Esophagus muscularis mucosa (tissue), 4 donors: ENCODE measurements at places on chromosomes 1 and 21. TPM values are rescaled to one million over a fixed set of nuclear protein-coding genes. Genes with fewer than 3 reads are reported as not detected.

- DNase-seq: no peak
- no peak overlapping the region for H3K27ac ChIP-seq
- no peaks in the 10 kb centered on the region for H3K36me3 ChIP-seq
- H3K27me3 ChIP-seq: no peaks in the 10 kb centered on the region
Observed at GRCh38 chr21:34369741-34370140, 5.6 kb upstream of the SMIM11 start.

DNA sequence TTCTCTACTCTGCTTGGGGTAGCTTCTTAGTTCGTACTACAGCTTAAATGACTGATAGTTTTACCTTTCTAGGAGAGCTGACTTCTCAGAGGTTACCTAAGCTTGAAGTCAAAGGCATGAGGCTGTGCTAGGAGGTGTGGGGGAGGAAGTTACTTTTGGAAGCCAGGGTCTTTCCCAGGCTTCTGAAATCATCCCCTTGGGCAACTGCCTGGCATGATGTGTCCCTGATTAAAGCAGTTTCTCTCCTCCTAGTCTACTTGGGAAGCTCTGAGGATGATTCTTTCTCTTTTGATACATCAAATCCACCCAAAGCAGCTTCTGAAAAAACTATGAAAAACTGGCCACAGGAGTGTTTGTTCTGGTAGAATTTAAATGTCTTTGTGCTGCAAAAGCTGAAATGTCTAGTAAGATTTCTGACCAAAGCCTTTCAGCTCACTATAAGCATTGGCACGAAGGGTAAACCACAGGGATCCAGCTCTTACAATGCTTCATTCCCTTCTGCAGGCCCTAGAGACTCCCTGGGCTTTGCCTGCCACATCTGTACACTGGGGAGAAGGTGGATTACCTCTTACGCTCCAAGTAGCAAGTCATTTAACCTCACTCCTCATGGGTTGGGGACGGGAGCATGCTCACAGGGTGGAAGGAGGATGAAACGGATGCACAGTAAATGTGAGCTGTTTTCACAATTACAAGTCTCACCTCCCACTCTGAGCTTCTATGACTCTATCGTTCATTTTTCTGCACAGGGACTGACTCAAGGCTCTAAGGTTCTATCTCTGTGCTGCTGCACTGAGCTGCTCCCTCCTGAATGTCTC is 59.6 kb downstream of the RUNX1 start:
- no peak overlapping the region for H3K27ac ChIP-seq
- no peaks in the 10 kb centered on the region for H3K36me3 ChIP-seq
- H3K4me1 ChIP-seq: no peaks in the 10 kb centered on the region
- H3K4me3 ChIP-seq: no peak overlapping the region
- DNase-seq: no peak

DNA sequence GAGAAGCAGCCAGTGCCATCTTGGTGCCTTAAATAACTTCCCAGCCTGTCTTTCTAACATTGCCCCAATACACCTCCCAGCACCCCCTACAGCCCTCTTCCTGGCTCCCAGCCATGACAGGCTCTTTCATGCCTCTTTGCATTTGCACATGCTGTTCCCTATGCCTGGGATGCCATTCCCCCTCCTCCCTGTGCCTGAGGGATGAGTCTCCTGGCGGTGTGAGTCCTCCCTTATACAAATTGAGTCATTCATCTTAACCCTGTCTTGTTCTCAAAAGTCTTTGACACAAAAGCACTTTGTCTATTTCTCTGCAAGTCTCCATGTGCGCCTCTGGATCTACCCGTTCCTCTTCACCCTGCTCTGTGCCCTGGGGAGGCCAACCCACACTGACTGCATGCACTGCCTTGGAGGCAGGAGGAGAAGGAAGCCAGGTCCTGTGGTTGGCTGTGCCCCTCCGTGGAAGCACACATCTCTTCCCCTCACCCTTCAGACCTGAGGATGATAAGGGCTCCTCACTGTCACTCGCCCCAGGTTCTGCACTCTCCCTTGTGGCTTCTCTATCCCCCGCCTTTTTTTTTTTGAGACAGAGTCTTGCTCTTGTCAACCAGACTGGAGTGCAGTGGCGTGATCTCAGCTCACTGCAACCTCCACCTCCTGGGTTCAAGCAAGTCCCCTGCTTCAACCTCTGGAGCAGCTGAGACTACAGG is 25.1 kb downstream of the CDCP2 start:
- H3K36me3 ChIP-seq: no peaks in the 10 kb centered on the region
- DNase-seq: no peak
- no peaks in the 10 kb centered on the region for H3K27me3 ChIP-seq
- H3K27ac ChIP-seq: no peak overlapping the region
- H3K4me1 ChIP-seq: no peaks in the 10 kb centered on the region

- H3K4me3 ChIP-seq: no peak overlapping the region
- no peak overlapping the region for H3K27ac ChIP-seq
- no peak for DNase-seq
Observed at GRCh38 chr1:202304375-202304774, 37.4 kb downstream of the UBE2T start.

DNA sequence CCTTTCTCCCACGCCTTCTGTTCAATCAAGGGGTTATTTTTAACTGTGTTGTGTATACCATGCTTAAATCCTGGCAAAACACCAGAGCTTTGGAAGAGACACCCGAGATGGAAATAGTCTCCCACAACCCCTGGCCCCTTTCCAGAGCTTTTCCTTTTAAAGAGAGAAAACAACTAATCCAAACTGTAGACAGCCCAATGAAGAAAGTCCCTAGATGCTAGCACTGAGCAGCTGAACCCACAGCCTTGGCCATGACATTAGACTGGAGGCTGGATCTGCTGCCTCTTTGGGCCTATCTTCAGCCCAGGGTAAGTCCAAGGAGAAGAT is 64.9 kb upstream of the ARTN start:
- no peak overlapping the region for H3K27ac ChIP-seq
- H3K4me3 ChIP-seq: no peak overlapping the region

DNA sequence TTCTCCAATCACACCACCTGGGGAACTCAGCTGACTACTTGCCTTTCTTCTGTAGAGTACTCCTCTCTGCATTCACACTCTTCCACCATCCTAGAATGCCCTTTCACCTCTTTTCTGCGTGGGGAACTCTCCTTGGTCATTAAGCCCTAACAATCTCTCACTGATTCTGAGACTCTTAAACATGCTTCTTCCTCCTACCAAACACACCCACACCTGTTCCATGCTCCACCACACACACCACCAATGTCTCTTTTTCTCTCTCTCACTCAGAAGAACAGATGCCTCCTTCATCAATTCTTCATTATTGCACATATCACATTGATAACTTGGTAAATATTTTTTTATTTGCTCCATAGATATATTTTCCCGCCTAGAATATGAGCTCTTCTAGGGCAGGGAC is 53.6 kb downstream of the WARS2 start:
- H3K4me1 ChIP-seq: peaks cover 7% of the 10 kb centered on the region
- H3K36me3 ChIP-seq: no peaks in the 10 kb centered on the region
- H3K27ac ChIP-seq: no peak overlapping the region
- H3K27me3 ChIP-seq: no peaks in the 10 kb centered on the region

- peaks cover 70% of the 10 kb centered on the region for H3K4me1 ChIP-seq
- peak overlapping the region; percentile 71 for H3K4me3 ChIP-seq
- DNase-seq: no peak
- peak overlapping the region; percentile 98 for H3K27ac ChIP-seq
- no peaks in the 10 kb centered on the region for H3K27me3 ChIP-seq
Observed at GRCh38 chr1:12615865-12616708, 1.9 kb downstream of the DHRS3 start.

DNA sequence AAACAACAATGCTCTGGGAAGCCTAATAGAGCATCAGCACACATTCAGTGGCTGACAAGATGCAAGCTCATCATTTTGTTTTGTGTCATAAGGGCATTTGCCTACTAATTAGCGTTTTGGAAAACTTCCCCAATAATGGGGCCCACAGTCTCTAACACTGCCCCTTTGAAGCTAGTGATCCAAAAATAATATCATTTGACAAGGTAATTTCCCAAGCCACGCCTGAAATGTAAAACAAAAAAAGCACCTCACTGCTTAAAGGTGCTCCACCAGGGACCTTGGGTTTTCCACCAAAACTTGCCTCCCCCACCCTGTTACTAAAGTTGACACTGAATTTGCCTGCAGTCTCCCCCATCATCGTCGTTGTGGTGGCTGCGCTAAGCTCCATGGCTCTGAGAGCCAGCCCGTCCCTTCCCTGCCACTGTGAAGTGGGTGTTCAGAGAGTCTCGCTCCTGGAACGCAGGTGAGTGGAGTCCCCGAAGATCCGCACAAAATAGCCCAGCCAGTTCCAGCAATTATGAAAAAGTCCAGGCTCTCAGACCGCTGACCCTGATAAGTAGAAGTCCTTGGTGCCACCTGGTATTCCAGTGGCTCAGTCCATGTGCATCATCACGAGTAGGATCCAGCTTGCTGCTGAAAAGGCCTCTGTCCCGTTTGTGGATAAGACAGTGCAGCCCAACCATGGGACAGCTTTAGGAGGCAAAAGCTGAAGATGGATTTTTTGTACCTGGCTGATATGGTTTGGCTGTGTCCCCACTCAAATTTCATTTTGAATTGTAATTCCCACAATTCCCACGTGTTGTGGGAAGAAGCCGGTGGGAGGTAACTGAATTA is 52.2 kb downstream of the RAB3GAP2 start:
- peaks cover 24% of the 10 kb centered on the region for H3K4me1 ChIP-seq
- no peaks in the 10 kb centered on the region for H3K27me3 ChIP-seq
- no peak overlapping the region for H3K4me3 ChIP-seq
- H3K36me3 ChIP-seq: no peaks in the 10 kb centered on the region
- no peak overlapping the region for H3K27ac ChIP-seq

DNA sequence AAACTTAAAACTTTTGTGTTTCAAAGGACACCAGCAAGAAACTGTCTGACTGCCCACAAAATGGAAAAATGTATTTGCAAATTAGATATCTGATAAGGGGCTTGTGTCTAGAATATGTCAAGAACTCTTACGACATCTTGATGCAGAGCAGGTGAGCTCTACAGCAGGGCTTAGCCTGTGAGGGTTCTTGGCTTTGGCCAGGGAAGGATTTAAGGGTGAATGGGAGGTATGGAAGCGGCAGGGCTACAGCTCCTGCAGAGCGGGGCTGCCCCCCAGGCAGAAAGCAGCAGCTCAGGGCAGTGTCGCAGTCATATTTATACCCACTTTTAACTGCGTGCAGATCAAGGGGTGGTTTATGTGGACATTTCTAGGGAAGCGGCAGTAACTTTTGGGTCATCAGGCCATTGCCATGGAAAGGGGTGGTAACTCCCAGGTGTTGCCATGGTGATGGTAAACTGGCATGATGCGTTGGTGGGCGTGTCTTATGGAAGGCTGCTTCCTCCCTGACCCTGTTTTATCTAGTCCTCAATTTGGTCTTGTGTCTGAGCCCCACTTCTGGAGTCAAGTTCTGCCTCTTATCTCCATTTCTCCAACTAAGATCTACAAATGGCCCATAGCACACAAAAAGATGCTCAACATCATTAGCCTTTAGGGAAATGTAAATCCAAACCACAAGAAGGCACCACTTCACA is 23.2 kb downstream of the MORN1 start:
- H3K4me1 ChIP-seq: no peaks in the 10 kb centered on the region
- H3K4me3 ChIP-seq: no peak overlapping the region
- no peaks in the 10 kb centered on the region for H3K36me3 ChIP-seq
- no peaks in the 10 kb centered on the region for H3K27me3 ChIP-seq
- DNase-seq: no peak
- no peak overlapping the region for H3K27ac ChIP-seq

DNA sequence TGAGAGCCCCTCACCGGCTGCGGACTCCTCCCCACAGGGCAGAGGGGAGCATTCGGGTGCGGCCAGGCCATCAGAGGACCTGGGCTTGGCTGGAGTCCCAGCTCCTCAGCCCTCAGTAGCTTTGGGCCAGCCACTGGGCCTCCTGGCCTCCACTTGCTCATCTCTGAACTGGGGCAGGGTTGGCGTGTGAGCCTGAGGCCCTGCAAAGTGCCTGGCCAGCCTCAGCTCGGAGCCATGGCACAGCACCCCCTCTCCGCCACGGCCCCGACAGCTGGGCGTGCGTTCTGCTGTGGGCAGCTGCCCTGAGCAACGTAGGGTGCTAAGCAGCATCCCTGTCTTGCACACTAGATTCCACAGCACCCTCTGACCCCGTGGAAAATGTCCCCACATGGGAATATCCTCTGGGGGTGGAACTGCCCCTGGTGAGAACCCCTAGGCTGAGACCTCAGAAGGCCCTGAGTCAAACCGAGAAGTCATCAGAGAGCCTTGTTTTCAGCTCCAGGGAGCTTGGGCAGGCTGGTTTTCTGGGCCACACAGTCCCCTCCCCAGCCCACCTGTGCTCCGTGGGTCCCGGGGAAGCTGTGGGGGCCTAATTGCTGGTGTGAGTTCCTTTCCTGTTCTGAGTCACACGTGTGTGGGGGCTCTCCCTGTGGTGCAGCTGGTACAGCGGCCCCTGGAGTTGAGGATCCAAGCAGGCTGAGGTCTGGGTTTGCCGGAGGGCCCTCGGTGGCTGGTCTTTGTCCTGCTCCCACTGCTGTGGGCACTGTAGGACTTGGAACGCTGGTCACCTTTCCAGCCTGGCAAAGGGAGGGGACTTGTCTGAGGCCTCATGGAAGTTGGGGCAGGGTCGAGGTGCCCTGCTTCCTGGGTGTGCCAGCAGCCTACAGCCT is 24.5 kb downstream of the TP73 start:
- H3K4me3 ChIP-seq: no peak overlapping the region
- no peaks in the 10 kb centered on the region for H3K4me1 ChIP-seq
- H3K27me3 ChIP-seq: peaks cover 54% of the 10 kb centered on the region
- H3K27ac ChIP-seq: no peak overlapping the region

- peaks cover 3% of the 10 kb centered on the region for H3K4me1 ChIP-seq
- no peaks in the 10 kb centered on the region for H3K27me3 ChIP-seq
- no peak for DNase-seq
- H3K36me3 ChIP-seq: no peaks in the 10 kb centered on the region
Observed at GRCh38 chr1:202281316-202282024, 60.3 kb downstream of the UBE2T start.

GRCh38 chr1:41449326-41449921 is 35.1 kb downstream of the EDN2 start:
- no peak overlapping the region for H3K27ac ChIP-seq
- no peaks in the 10 kb centered on the region for H3K36me3 ChIP-seq
- no peak overlapping the region for H3K4me3 ChIP-seq
- peaks cover 10% of the 10 kb centered on the region for H3K4me1 ChIP-seq
- no peaks in the 10 kb centered on the region for H3K27me3 ChIP-seq

The MMEL1 gene
- 1.7 TPM for total RNA-seq

The RORC gene
- 0.11 TPM for total RNA-seq

The TMPRSS2 gene
- not detected for total RNA-seq

The CFHR4 gene
- not detected for total RNA-seq

The RNU1-4 gene
- total RNA-seq: under 0.01 TPM

The LRRC71 gene
- not detected for total RNA-seq

The S100A5 gene
- total RNA-seq: not detected

The MYOM3 gene
- total RNA-seq: 2.5 TPM
